ENCODE measurements at places on chromosomes 2 and 18.

DNA sequence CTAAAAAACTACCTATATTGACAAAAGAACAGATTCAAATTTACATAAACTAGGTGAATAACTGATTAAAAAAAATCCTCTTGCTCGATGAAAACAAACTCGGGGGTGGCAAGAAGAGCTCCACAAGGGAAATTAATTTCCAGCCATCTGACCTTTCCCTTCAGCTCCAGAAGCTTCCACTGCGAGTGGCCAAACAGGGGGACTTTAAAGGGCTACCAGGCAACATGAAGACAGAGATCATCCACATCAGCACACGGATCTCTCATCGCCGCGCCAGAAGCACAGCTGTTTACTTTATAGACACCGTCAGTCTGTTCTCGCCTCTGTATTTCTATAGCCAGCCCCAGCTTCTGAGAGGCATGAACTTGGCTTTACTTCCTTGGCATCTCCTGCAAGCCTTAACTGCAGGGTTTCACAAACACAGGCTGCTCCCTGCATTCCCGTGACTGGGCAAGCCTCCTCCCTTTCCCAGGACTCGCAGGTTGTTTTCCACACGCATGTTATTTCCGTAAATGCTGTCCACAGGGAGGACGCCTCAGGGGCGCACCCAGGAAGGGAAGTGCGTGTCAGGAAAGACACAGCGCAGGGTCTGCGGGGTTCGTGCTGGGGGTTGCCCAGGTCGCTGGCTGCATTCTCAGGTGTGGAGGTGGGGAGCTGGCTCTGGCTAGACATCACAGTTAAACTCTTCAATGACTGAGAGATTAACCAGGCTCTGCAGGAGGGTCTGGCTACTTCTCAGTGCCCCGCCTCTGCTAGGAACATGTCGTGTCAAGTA lies 85.0 kb downstream of the USP40 start:
- DNase-seq, result no peak

GRCh38 chr2:56170988-56171387 lies 12.8 kb upstream of the CCDC85A start:
- DNase-seq, result no peak

DNA sequence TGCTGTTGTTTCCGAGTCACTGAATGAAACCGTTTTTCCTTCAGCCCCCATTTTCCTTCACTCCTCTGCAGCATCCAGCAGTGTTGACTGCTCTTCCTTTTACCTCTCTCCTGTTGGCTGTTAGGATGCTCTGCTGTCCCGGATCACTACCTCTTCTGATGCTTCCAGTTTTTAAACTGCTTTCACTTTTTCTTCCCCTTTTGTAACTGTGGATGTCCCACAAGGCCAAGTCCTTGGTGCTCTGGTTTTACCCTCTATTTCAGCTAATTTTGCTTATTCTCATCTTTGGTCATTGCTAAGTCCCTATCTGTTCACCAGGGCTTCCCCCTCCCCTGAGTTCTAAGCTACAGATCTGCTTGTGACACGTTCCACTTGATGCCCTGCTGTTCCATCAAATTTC lies 39.4 kb upstream of the MAP4K3 start:
- no peak for DNase-seq

DNA sequence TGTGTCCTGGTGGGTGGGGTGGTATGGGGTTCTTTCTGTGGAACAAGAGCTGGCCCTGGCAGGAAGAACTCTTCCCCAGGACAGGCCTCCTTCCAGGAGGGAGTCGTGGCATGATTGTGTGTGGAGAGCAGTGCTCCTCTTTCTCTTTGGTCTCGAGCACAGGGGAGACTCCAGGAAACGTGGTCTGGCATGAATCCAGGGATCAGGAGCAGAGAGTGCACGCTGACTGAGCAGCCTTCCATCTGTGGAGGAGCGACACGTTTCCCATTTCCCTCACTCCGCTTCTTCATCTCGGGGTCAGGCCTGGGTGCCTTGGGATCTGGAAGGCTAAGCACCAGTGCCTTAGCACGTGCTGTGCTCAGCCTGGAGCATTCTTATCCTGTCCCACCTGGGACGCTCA lies 132.0 kb upstream of the HDAC4 start:
- DNase-seq, result no peak

DNA sequence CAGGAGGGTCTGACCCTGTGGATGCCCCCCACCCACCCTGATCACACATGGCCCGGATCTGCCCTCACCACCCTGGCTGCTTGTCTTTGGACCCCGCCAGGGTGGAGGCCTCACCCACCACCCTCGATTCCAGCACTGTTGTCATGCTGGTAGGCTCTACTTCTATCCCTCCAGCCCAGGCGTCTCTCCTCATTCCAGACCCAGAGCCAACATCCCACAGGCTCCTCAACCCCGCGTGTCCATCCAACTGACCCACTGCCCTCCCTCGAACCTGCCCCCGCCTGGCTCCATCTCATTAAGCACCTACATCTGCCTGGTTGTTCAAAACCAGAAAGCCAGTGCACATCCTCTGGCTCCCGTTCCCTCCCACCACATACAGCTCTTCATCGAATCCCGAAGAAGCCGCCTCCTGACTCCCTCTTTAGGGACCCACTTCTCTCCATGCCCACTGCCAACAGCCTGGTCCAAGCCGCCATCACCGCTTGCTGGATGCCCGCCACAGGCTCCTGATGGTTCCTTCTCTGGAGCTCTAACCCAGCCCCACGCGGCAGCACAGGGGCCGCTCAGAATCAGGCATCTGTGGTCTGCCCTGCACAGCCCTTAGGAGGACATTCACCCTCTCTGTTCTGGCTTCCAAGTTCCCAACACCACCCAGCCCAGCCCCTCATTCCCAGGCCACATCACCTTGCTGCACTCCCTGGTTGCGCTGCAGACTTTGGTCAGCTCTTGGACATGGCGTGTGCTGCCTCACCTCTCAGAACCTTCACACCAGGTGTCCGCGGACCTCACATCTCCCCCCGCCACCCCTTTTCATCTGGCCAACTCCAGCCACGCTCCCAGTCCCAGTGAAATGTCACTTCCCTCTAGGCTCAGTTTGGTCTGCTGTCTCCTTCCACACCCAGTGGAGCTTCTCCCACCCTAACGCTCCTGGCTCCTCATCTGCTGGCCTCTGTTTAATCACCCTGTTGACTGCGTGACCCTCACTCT lies 43.0 kb downstream of the EMX1 start:
- no peak for DNase-seq

DNA sequence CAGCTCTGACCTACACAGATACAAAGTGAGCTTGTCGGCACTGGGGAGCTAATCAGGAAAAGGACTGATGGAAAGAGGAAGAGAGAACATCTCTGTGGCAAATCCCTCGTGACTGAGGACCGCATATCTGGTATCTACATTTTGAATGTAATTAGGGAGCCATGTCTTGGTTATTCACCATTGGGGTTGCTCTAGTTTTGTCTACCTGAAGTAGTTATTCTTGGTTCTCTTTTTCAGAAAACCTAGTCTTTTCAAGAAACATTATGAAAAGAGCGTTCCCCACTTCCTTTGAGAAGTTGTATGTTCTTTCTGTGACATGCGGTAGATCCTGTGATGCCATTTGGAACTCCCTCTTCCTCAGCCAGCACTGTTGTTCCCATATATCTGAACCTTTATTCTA lies 104.4 kb downstream of the DOCK10 start:
- no peak for DNase-seq

DNA sequence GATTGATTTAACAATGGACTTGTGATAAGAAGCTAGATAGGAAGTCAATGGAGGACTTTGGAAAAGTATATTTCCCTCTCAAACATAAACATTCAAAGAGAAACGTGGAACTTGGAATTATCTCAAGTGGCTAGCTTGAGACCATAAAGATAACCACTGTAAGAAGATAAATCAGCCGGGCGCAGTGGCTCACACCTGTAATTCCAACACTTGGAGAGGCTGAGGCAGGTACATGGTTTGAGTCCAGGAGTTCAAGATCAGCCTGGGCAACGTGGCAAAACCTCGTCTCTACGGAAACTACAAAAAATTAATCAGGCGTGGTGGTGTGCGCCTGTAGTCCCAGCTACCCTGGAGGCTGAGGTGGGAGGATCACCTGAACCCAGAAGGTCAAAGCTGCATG lies 405.9 kb upstream of the ACVR2A start:
- DNase-seq, result no peak

GRCh38 chr18:9750112-9750511 lies 42.0 kb downstream of the RAB31 start:
- DNase-seq, result no peak

Data from brain pericyte (primary cell).